Stimulated activated CD4-positive, alpha-beta T cell treated with anti-CD3 and anti-CD28 coated beads, Interleukin-2, amount 100 ng/mL, for 4 hours (primary cell): ENCODE measurements at places on chromosomes 1 and 21.

DNA sequence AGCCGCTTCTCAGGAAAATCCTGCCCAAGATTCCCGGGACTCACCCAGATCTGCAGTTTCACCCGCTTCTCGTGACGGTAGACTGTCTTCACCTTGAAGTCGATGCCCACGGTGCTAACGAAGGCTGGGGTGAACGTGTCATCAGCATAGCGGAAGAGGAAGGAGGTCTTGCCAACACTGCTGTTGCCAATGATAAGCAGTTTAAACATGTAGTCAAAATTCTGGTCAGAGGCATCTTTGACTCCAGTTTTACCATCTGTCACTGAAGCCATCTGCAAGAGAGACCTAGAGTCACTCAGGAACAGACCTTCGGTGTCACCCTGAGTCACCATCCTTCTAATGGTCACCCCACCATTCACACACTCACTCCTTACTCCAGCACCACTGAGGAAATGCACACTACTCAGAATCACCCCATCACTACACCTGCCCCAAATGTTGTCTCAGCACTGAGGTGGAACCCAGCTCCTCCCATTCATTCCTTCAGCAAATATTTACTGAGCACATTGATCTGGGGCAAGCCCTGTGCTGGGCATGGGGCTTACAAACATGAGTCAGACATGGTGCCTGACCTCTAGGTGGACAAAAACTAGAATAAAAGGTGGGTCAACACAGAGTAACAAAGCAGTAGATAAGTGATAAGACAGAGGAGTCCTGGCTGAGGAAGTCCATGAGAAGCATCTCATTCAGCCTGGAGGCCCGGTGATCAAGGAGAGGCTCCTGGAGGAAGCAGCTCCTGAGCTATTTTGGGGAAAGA lies 13.5 kb downstream of the RAB3B start:
- no peak for DNase-seq

- DNase-seq, result no peak
Observed at GRCh38 chr1:168920456-168921094, 185.9 kb upstream of the ATP1B1 start.

DNA sequence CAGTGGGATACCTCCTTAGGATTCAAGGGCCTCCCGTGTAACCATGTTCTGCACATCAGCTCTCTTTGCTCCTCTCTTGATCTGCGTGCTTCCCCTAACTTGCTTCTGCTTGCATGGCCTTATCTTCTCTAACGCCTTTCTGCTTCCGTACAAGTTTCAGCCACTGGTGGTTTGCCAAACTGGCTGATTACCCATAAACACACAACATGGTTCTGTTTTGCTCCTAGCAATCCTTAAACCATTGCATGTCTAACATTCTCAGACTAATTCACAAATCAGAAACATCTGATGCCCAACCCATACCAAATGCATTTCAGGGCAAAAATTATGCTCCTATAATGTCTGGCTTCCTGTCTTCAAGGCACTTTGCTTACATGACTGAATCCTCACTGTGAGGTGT lies 166.4 kb downstream of the PBX1 start:
- DNase-seq, result no peak

DNA sequence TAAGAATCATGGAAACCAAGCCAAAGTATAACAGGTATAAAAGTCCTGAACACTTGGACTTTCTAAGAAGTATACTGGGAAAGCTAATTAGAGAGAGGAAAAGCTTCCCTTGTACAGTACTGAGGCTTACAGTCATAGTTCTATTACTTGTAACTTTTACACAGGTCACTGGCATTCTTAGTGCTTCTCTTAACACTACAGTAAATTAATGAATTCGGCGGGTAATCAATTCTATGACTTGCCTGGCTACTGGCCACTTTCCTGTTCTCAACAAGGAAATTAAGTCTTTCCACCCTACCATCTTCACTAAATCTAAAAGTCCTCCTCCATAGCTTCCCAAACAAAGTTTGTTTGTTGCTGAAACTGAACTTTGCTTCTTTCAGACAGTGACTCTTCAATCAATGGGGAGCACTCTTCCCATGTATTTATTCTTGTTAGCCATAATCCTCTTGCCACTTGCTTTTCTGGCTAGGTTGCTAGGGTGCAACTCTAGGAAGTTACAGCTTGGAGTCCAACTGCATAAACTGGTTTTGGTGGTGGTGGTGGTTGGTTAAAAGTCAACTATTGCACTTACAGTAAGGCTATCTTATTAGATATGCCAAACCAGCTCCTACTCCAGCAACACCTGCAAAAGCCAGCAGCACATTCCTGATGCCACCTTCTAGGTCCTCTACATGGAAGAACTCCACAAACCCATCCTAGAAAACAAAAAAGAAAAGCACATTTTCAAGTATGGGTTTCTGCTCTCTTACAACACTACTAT lies 2.4 kb downstream of the MCL1 start:
- no peak for DNase-seq

- no peak for DNase-seq
Observed at GRCh38 chr1:210288116-210288515, 40.6 kb upstream of the HHAT start.

DNA sequence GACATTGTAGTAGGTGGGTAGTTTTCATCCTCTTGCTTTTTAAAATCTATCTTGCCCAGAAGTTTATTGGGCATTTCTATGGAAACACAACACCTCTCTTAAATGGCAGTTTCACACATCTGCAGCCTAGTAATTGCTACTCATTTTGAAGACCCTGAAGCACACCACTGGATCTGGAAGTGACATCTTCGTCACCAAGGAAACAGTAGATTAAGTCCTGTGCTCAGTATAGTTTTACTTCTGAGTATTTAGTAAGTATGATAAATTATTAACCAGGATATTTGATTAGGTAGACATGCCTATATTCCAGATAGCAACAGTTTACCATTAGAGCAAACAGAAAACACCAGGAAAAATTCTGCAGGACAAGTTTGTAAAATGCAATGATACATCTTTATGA lies 48.7 kb downstream of the UCK2 start:
- no peak for DNase-seq

DNA sequence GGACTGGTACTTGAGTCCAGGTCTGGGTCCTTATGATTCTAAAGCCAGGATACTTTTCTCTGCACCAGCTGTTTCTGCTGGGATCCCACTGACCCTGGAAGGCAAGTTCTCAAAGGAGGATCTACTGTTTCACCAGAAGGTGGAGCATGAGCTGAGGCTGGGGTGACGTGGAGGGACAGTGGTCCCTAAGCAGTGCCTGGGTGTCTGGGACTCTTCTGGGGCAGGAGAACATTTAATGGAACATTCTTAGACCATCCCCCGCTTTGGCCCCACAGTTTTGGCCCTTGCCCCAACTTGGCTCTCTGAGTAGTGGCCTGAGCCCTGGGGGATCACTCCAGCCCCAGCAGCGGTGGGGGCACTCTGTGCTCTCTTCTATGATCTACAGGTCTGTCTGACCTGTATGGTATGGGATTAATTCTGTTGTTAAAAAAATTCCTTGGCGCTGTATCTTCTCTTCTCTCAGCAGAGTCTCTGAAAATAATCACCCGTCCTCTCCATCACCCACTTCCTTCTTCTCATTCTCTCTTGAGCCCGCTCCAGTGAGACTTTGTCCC lies 60.3 kb upstream of the CSF3R start:
- DNase-seq, result no peak

- DNase-seq, result no peak
Observed at GRCh38 chr1:27144049-27144748, 10.7 kb downstream of the SLC9A1 start.

DNA sequence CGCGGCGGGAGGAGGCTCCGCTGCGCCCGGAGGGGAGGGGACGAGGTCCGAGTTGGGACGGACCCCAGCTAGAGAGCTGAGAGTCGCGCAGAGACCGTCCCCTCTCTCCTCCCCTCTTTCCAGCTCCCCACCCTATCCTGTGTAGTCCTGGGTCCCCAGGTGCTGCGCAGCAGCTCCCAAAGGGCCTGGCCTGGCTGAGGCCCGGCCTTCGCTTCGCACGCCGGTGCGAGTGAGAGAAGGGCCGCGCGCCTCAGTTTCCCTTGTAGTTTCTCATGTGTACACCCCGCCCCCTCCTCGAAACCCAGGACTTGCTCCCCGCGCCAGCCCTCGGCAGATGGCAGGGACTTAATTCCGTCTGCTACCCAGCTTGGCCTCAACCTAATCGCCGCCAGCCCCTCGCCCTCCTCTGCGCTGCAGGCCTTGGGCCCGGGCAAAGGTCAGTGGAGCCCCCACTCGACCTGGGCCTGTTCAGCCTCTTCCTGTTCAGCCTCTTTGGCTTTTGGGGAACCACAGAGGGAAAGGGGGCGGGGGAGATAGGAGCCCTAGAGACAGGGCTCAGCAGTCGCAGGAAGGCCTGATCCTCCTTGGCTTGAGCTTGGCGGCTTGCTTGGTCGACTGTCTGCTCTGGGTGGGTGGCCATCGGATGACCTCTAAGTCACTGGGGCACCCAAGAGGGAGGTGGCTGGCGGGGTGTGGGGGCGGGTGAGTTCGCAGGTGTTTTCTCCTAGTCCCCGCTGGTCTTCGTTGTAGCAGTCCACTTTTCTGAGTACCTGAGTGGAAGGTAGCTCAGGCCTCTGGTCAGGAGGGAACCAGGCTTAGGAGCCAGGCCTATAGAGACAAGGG lies 1.0 kb downstream of the ZNF687 start:
- DNase-seq, result no peak
